ENCODE measurements at places on chromosomes 11 and 22.

GRCh38 chr22:40585310-40585751, 51.2 kb downstream of the MRTFA start:
- no peak for DNase-seq

DNA sequence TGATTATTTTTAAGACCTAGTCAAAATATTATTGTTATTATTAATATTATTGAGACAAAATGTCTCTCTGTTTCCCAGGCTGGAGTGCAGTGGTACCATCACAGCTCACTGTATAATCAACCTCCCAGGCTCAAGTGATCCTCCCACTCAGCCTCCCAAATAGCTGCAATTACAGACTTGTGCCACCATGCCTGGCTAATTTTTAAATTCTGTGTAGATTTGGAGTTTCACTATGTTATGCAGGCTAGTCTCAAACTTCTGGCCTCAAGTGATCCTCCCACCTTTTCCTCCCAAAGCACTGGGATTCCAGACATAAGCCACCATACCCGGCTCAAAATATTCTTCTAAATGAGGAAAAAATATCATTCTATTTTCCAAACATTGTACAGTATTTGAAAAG, 37.0 kb downstream of the SLC36A4 start:
- DNase-seq: no peak

DNA sequence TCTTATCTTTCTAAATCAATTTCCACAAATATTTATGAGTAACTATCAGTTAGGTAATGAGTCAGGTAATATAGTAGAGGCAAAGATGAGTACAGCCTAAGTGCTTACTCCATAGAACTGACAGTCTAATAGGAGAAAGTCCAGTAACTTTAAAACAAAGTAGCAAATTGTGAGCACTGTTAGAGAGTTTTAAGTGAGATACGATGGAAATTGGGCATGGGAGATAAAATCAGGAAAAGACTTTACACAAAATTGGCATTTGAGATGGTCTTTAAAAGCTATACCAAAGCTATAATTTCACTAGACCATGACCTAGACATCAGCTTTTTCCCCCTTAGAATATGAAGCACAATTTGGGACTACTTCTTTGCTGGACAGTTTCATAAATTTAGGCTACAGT, 113.7 kb downstream of the CSTPP1 start:
- DNase-seq: no peak

DNA sequence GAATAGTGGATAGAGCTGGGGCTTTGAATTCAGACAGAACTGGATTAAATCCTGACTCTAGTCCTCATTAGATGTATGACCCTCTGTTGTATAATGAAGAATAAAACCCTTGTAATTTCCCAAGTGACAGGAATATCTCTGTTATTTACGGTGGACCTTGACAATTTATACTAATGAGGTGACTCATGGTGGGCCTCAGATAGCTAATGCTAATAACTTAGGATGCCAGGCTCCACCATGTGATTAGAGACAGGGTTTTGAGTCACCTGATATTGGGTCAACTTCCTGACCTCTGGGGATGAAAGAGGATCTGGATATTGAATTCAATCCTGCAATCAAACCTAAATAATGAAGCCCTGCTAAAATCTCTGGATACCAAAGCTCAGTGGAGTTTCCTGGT, 33.6 kb downstream of the OSBP start:
- DNase-seq: no peak

DNA sequence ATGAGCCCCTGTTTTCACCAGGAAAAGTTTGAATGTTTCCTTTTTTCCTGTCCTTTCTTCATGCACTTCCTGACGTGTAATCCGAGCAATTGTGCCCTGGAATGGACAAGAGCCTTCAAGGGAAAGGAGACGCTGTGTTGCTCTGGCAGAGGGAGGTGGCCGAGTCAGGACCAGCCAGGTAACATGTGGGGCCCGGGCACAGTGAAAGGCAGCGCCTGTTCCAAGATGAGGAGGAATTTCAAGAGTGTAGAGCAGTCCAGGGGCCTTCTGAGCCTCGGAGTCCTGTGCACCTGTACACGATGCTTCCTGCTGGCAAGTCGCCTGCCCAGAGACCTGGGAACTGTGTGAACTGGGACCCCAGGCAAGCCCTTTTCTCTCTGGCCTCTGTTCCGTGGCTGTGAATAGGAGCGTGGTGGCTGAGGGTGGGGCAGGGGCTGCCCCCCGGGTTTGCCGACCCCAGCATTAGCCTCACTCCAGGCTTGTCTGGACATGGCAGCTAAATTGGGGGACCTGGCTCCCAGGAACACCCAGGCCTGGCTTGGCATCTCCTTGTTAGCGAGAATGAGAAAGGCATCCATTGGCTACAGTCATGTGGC, 92.0 kb downstream of the MYEOV start:
- no peak for DNase-seq

DNA sequence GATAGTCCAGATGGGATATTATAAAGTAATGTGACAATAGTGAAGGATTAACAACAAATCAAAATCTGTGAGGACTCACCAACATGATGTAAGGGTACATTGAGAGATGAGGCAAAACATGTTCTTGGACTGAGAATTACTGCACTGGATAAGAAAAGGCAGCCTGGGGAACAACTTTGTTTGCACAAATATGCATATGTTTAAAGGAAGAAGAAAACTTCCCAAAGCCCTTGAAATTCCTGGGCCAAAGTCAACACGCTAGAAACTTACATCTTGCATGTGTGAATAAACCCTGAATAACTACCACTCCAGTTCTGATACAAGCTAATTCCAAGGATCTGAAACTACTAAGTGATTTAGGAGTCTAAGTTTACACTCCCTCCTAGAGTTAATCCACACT, 1.1 kb downstream of the OR52A5 start:
- no peak for DNase-seq

DNA sequence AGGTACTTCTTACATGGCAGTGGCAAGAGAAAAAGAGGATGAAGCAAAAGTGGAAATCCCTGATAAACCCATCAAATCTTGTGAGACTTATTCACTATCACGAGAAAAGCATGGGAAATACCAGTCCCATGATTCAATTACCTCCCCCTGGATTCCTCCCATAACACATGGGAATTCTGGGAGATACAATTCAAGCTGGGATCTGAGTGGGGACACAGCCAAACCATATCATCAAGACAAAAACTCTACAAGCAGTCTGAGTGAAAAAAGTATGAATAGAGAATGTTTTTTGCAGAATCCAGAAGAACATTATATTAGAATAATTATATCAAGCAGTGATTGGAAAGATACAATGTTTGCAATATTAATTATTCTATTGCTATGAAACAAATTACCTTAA, 893.7 kb downstream of the FAM181B start:
- no peak for DNase-seq

- DNase-seq: no peak
Measured at GRCh38 chr11:133739481-133739880, 105.8 kb downstream of the SPATA19 start.

All from SHP77 (cell line).